IMR-90 (cell line): ENCODE measurements at places on chromosomes 2 and 18. TPM values are rescaled to one million over a fixed set of nuclear protein-coding genes. Genes with fewer than 3 reads are reported as not detected.

Gene ARHGAP15
- total RNA-seq, result not detected in 2 replicates

Gene ALS2
- 37.8 and 42.3 TPM in 2 replicates for total RNA-seq

DNA sequence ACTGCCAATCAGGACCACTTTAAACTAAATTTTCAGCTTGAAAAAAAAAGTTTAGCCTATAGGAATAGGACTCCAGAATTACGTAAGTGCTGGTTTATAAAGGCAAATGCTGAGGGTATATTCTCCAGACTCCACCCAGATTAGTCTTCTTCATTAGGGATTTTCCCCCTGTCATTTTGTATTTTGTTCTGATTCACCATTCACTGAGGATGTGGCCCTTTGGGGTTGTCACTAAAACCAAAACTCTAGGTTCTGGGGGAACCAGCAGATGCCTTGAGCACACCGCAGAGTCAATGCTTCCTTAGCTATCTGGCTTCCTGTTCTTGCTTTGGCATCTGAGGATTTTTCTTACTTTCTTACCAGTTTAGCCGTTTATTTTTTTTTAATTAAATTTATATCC, 10.5 kb downstream of the SCYGR4 start:
- no peak for DNase-seq

- DNase-seq, result peak; percentile 39
Observed at GRCh38 chr2:135709992-135710391, 31.7 kb upstream of the UBXN4 start.

DNA sequence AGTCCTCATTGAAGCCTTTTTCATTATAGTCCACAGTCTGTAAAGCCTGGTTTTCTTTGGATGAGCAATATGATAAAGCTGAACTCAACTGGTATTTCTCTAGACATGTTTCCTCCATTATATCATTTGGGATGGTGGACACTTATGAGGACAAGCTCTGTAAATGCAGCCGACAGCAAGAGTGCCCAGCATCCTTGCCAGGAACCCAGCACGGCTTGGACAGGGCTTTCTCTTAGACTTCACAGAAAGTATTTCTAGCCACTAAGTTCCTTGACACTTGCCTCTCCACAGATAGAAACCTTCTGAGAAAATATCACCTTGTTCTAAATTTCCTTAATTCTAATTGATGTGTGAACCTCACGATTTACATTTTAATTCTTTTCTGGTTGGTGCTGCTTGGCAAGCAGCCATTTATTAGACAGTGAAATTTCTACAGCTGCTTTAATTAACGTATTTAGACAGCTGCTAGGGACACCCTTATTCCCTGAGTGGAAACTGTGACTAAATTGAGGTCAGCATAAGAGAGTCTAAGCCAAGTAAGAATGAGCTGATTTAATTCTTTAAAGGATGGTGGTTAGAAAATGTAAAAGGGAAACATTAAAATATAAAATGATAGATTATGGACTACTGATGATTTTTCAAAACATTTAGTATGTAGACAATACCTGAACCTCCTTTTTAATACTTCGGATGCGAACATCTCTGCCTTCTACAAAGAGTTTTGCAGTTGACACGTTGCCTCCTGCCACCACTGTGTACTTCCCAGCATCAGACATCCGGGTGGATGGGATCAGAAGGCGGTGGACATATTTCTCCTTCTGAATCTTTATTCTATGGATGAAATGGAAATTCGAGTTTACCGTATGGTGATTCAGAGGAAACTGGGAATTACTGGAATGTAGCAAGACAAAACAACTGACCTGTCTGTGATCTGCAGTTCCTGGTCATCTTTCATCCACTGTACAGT, 39.8 kb downstream of the TTN start:
- DNase-seq, result no peak

- DNase-seq, result no peak
Observed at GRCh38 chr18:60686142-60686541, 313.6 kb upstream of the MC4R start.

DNA sequence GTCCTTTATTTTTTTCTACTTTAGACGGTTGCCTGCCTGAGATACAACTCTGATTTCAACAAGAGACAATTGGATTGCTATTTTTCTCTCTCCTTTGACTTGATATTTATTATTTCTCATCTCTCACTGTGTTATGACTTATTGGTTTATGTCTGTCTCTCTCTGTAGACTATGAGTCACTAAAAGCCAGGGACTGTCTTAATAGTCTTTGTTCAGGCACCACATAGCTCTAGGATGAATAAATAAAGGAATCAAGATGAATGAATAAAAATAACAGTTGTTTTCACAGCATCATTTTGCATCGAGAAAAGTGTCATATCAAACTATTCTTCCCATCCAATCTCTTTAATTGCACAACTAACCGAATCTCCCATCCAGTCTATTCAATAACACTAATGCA, 31.4 kb upstream of the CD28 start:
- DNase-seq, result peak; percentile 66

GRCh38 chr2:221588306-221588985, 16.3 kb upstream of the EPHA4 start:
- DNase-seq, result no peak

- DNase-seq, result peak; percentile 75
Observed at GRCh38 chr2:199378948-199379650, 78.6 kb downstream of the SATB2 start.

- DNase-seq, result no peak
Observed at GRCh38 chr2:118806797-118807667, 40.4 kb downstream of the EN1 start.

GRCh38 chr18:57743008-57743407, 60.1 kb downstream of the ATP8B1 start:
- peak; percentile 81 for DNase-seq
